ENCODE measurements at places on chromosomes 5 and 9.

DNA sequence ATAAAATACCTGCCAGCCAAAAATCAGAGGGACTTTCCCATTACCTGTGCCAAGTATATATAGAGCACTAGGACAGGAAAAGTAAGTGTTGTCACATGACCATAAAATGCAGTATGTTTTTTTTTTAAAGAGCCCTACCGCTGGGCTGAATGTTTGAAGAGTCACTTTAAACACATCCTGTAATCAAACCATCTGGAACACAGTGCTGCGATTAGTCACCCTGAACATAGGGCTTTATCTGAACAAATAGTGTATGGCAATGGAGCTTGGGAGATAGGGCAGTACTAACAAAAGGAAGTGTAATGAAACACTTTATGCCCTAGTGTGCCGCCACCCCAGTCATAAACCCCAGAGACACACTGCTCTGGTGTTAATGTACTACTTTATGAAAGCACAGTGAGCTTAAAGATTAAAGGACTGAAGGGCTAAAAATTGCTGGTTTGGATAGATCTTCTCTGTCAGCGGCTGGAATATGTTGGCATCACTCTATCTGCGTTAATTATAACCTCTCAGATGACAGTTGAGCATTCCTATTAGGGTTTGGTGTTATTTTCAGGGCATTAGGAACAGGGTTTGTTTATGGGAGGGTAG, 90.4 kb downstream of the ZNF608 start:
- peak; percentile 36 for DNase-seq

GRCh38 chr5:9538504-9538903, 7.4 kb downstream of the SEMA5A start:
- DNase-seq: no peak

- DNase-seq: no peak
Observed at GRCh38 chr9:88820055-88820454, 171.2 kb upstream of the S1PR3 start.

DNA sequence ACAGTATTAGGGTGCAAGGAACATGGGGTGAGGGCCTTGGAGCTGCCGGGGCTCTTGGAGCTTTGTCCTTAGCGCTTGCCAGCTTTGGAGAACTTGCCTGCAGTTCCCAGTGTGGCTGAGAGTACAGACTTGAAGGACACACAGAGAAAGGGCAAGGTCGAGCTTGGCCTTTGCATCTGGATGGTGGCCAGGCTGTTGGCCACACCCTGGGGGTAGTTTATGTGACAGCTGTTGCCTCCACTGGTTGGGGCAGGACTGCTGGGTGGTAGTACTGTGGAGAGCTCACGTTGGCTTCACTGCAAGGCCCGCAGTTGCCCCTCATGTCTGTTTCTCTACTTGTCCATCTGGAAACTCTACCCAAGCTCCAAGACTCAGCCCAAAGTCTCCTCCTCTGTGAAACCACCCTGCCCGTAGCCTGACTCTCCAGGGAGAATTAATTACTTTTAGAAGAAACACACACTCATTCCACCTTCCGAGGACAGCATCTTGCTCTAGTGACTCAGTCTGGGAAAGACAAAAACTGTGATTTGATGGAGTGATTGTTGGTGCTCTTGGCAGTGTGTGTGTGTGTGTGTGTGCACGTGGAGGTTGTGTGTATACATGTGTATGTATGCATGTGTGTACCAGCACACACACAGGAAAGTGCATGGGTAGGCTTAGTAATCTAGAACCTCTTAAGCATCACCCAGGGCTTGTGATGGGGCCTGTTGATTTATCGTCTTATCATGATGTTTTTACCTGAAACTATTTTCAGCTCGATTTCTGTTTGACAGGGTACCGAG, 57.8 kb downstream of the TENT4A start:
- DNase-seq: no peak

GRCh38 chr9:112069318-112070169, 105.6 kb downstream of the SUSD1 start:
- DNase-seq: peak; percentile 37

DNA sequence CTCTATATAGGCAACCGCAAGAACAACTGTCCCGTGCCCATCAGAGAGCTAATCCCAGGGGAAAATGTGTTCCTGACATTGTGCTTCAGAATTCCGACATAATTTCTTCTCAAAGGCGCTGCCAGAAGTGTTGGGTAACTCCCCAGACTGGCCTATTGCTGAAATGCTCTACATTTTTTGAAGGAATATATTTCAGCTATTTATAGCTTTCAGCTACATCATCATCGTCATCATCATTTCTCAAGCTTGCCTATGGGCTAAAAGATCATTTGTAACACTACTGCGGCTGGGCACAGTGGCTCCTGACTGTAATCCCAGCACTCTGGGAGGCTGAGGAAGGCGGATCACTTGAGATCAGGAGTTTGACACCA, 49.7 kb downstream of the MYO10 start:
- DNase-seq: no peak

DNA sequence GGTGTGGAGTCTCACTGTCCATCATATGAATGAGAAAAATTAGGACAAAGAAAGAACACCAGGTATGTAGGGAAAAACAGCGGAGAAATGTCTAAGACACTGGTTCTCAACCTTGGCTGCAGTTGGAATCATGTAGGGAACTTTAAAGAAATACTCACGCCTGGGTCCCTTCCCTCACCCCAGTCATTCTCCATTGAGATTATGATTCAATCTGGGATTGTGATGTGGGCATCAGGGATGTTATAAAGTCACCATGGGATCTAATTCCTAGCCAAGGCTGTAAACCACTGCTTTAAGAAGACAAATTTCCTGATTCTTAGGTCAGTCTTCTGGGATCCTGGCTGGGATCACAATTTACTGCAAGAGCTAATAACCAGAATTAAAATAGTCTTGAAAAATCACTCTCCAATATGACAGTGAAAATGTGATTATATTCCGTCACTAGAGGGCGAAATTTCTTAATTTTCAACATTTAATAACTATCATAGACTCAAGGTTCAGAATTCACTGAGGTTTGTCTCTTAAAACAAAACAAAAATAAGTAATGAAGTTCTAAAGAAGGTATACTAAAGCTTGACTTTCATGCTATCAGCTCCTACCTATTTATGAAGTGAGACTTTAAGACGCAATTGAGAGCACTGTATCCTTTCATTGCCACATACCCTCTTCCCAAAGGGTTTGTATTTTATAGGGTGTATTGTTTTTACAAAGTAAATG, 60.5 kb downstream of the GLDC start:
- DNase-seq: no peak

DNA sequence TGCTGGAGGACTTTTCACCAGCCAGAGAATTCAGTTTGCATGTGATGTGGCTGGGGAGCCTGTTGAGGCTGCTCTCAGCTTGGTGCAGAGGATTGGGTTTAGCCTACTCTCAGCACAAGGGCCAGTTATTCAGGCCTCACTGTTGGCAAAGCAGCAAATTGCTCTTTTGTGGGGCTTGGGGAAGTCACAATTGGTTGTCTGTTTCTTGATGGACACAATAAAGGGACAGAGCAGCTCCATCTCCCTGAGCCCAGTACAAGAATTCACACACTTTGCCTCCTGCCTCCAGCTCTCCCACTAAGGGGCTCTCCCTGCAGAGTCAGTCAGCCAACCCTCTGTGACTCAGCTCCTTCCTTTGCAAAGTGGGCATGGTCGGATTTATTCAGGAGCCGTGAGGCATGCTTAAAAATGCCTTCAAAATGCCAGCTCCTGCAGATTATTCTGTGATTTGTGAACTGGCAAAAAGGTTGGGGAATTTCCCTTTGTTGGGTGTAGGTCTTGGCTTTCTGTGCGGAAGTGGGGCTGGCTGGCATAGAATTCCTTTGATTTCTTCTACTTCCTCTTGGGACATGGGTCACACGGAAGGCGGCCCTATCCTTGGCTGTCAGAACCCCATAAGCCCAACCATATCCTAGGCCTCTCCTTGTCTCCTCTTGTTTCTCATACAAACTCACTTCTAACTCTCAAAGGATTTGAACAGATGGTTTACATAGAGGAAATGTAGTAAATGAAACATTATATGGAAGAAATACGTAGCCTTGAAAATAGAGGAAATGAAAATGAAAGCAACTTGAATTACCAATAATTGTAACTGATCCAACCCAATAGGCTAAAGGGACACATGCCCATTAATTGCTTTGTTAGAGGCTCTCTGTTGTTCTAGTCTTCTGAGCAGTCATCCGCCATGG, 118.7 kb upstream of the CD180 start:
- DNase-seq: no peak

GRCh38 chr5:107671742-107672210, 1.0 kb upstream of the EFNA5 start:
- peak; percentile 5 for DNase-seq

DNA sequence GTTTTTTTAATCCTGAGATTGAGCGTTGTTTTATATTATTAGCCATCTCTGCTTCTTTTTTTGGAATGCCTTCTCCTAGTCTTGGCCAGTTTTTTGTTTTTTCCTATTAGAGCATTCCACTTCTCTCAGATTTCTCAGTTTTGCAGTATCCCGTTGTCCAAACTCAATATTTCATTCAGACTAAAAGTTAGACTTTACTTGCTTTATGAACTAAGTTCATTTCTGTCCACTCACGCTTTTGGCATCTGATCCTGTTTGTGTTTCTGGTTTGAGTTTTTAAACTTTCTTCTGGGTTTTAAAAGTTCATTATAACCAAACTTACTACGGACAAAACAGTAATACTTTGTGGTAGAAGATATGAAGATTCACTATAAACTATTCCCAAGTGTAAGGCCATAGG, 288.3 kb upstream of the MPDZ start:
- DNase-seq: no peak

DNA sequence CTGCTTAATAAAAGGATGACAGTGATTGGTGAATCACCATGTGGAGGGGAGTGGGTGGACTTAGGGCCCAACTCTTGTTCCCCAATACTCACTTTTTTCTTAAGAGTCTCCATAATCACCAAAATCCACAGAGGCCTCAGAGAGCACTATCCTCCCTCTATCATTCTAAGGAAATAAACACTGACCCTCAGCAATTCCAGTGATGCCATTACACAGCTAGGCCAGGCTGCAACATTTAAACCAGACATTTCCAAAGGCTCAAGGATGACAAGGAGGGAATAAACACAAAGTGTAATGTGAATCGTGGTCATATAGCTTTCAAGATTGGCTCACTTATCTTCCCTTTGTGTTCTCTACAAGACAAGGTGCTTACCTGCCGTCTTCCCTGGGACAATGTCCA, 2.4 kb upstream of the ARSI start:
- no peak for DNase-seq

- no peak for DNase-seq
Observed at GRCh38 chr5:98372351-98372750, 401.1 kb upstream of the RGMB start.

GRCh38 chr5:159337016-159337955, 7.0 kb upstream of the IL12B start:
- DNase-seq: no peak

GRCh38 chr5:135990528-135991255, 35.9 kb upstream of the LECT2 start:
- DNase-seq: no peak

Data from germinal center (tissue), 1 donor.